ENCODE measurements at places on chromosomes 13 and 19.

- DNase-seq = no peak
Observed at GRCh38 chr19:1234955-1235380, 2.8 kb downstream of the CBARP start.

DNA sequence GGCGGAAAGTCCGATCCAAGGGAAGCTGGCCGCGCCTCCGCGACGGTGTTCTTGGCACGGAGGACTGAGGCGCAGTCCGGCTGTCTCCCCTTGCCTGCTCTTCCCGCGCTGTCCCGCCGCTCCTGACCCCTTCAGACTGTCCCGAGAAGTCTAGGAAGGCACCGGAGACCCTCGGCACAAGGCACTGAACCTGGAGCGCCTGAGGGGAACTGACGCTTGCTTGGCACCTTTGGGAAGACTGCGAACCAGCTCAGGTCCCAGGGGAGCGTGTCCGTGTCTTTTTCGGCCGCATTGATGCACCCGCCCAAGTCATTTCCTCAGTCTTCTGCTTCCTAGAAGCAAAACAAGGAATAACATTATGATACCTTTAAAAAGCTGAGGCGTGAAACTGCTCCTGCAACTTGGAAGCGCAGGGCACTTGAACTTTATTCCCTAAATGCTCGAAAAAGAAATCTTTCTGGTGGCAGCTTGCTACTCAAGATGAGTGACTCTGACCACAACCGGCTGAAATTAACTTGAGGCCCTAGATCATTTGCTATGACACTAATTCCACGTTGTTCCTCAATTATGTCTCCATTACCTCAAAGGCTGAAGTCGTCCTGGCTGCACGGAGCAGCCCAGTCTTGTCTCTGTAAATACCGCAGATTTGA lies 735 bp upstream of the FLT1 start:
- DNase-seq = no peak

GRCh38 chr19:1757468-1758230 lies 4.3 kb downstream of the ONECUT3 start:
- no peak for DNase-seq

- no peak for DNase-seq
Observed at GRCh38 chr19:10395003-10395402, 8.3 kb downstream of the CDC37 start.

GRCh38 chr13:73230716-73231115 lies 171.9 kb downstream of the KLF5 start:
- no peak for DNase-seq

GRCh38 chr19:15810335-15810734 lies 5.1 kb downstream of the OR10H1 start:
- no peak for DNase-seq

DNA sequence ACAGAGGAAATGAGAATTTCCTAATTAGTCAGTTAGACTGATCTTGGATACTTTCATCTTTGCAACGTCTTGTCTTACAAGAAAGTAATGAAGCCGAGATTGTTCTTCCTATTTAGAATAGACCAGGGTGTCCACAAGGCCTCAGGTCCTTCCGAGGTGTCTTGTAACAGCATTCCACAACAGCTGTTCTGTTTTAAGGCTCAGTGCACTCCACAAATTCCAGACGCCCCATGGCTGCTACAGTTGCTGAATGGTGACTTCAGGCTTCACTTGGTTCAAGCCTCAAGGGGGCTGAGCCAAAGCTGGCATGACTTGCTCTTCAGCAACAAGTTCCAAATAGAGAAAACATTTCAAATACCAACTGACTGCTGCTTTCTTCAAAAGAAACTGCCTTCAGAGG lies 143.4 kb downstream of the SHISA2 start:
- DNase-seq = no peak

DNA sequence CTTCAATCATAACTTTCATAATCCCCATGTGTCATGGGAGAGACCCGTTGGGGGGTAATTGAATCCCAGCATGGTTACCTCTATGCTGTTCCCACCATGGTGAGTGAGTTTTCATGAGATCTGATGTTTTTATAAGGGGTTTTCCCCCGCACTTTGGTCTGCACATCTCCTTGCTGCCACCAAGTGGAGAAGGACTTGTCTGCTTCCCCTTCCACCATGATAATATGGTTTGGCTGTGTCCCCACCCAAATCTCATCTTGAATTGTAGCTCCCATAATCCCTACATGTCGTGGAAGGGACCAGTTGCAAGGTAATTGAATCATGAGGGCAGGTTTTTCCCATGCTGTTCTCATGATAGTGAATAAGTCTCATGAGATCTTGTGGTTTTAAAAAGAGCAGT lies 524.9 kb downstream of the SLITRK5 start:
- no peak for DNase-seq

DNA sequence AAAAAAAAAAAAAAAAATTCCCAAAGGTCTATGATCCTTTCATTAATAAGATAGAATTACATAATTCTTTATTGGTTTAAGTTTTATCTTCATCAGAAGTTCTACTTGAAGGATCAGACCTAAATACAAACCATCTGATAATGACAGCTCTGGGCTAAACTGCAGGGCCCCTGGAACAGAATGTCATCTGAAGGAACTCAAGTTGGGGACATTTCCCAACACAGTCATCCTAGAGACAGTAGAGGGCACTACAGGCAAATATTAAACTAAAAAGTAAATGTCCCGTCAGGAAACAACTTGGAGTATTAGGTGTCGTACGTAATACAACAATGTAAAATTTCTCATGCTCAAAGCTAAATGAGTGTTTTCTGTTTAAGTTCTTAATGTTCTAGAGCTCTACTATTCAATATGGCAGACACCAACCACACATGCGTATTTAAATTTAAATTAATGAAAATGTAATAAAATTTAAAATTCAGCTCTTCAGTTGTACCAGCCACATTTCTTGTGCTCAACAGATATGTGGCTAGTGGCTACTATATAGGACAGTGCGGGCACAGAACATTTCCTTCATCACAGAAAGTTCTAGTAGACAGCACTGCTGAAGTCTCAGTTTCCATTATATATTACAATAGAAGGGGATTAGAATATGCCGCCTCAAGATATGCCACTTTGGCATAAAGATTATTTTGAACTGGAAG lies 21.8 kb upstream of the NAXD start:
- DNase-seq = no peak

GRCh38 chr13:19601749-19602725 lies 31.4 kb upstream of the MPHOSPH8 start:
- peak; percentile 15 for DNase-seq

DNA sequence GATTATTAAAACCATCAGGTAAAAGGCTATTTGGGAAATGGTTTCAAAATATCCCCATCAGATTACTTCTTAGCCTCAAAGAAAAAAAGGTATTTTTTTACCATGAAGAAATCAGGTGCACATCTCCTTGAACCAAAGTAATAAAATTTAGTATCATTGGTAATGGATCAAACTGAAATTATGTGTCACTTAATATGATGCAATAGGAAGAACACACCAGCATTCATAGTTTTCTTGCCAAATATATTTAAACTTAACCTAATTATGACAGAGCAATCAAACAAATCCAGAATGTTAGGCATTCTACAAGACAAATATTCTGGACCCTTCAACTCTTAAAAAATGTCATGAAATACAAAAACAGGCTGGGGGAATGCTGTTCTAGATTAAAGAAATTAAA lies 4.1 kb upstream of the ZNF420 start:
- no peak for DNase-seq

DNA sequence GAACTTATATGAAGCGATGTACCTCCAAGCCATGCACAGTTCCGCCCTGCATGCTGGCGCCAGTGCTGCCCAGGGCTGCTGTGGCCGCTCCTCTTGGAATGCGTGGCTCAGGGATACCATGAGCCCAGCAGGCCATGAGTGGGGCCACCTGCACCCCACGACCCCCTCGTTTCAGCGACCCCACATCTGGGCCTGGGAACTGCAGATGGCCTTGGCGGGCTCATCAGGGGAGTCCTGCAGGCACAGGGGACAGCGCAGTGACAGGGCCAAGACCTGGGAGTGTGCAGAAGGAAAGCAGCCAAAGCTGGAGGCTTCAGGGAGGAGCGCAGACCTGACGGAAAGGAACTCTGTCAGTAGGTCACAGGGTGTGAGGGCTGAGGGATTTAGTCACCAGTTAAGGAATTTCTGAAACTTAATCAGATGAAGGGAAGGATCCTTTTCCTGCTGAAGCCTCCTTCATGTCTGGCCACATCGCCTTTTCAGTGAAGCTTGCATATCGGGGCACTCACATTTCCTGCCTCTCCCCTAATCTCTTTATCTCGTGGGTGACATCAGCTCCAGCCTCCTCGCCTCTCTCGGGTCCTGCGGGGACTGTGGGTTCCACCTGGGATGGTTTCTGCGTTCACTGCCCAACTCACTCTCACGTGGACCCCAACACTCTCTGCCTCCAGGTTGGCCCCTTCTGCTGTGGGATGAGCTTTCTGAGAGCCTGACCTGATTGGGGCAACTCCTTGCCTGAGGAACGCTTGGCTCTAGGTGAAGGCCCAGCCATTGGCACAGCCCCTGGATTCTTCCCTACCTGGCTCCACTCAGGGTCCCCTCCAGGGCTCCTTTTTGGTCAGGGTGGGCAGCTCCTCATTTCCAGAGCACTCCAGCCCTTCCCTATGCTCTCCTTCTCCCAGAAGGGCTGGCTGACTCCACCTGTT lies 123.5 kb downstream of the CRYL1 start:
- no peak for DNase-seq

DNA sequence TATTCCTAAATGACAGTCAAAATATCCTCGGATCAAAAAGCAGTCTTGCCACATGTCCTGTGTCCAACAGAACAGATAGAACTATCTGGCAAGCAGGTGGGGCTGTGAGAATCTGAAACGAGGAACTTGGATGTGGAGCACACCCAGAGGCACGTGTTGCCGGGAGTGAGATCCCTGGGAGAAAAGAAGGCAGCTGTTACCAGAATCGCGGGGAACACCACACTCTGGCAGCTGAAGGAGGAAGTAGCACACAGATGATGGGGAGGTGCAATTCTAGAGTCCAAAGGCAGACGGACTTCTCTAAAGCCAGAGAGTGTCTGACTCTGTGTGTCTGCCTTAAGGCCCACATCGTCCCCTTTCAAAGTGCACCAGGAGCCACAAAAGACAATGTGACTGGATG lies 22.3 kb downstream of the SLC7A1 start:
- DNase-seq = no peak

GRCh38 chr13:78431328-78431727 lies 172.0 kb downstream of the POU4F1 start:
- no peak for DNase-seq

- DNase-seq = no peak
Observed at GRCh38 chr13:93304134-93304533, 77.5 kb downstream of the GPC6 start.

DNA sequence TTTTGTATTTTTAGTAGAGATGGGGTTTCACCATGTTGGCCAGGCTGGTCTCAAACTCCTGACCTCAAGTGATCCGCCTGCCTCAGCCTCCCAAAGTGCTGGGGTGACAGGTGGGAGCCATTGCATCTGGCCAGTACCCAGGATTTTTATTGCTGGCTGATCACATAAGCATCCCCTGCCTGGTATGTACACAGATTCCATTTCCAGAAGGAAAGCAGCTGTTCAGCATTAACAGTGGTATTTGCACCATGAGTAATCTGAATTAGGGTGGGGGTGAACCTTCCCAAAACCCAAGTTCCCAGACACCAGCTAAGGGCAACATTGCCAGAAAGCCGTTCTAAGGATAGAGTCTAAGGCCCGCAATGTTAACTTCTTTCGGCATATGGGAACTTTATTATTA lies 7.3 kb downstream of the ZNF555 start:
- DNase-seq = no peak

- no peak for DNase-seq
Observed at GRCh38 chr13:26919311-26919710, 158.7 kb upstream of the GPR12 start.

DNA sequence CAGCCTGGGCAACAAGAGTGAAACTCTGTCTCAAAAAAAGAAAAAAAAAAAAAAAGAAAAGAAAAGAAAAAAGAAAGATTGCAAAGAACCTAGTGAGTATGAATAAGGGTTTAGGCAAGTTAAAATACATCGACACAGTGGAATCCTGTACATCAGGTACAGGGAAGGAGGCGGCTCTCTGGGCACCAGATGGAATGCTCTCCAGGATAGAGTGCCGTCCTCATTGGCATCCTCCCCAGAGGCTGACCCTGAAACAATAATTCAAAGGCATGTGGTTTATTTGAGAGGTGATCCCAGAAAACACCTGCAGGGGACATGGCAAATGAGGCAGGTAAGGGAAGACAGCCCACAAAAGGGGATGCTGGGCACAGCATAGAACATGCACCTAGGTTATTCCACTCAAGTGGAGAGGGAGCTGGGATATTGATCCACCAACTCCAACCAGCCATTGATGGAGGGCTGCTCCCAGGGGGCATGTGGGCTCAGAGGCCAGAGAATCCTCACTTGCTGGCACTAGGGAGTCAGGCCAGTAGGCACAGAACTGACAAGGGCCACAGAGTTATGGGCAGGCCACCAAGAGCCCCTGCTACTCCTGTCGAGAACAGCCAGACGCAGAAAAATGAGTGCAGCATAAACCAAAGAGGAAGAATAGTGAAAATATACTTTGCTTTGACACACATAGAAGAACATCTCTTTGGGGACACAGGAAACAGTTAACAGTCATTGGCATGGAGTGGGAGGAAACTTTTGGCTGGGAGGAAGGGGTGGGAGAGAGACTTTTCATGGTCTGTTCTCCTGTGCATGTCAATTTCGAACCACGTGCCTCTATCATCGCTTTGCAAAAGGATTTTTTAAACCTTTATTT lies 4.2 kb downstream of the TSPAN16 start:
- no peak for DNase-seq

DNA sequence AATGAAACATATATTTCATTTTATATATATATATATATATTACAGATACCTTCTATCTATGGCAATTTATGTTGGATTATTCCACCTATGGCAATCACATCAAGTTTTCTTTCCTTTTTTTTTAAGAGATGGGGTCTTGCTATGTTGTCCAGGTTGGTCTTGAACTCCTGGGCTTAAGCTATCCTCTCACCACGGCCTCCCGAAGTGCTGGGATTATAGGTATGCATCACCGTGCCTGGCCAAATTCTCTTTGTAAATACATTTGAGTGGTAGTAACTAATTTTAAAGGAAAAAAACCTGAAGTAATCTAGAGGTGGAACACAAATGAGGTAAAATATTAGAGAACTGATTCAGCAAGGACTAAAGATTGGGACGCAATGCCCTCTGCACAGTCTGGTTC lies 21.6 kb upstream of the BRD4 start:
- DNase-seq = no peak
